ENCODE measurements at places on chromosomes 4 and X.

- DNase-seq = no peak
These were observed 781.2 kb upstream of the DIAPH2 start for GRCh38 chrX:95903490-95903889.

DNA sequence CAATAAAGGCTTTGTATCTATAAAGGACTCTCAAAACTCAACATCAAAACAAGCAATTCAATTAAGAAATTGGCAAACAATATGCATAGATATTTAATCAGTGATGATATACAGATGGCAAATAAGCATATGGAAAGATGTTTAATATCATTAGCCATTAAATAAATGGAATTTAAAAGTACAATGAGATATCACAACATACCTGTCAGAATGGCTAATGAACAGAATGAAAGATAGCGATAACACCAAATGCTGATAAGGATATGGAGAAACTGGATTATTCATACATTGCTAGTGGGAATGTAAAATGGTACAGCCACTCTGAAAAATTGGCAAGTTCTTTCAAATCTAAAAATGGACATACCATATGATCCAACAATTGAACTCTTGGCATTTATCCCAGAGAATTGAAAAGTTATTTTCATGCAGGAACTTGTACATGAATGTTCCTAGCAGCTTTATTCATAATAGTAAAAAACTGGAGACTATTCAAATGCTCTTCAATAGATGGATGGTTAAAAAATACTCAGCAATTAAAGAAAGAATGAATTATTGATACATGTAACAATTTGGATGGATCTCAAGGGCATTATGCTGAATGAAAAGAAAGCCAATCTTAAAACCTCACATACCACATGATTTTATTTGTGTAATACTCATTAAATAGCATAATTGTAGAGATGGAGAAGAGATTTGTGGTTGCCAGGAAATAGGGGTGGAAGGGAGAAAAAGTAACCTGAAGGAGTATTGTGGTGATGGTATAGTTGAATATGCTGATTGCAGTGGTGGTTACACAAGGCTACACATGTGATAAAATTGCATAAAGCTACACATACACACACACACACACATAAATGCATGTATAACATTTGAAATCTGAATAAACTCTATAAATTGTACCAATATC lies 45.9 kb upstream of the ALG13 start:
- DNase-seq = no peak

GRCh38 chrX:154441984-154442707 lies 1.8 kb upstream of the FAM50A start:
- no peak for DNase-seq

GRCh38 chrX:37075892-37076595 lies 67.9 kb downstream of the FAM47C start:
- no peak for DNase-seq

GRCh38 chr4:27308379-27308778 lies 447.7 kb downstream of the STIM2 start:
- DNase-seq = no peak

GRCh38 chr4:127309369-127310102 lies 323.2 kb upstream of the INTU start:
- no peak for DNase-seq

All from activated CD8-positive, alpha-beta memory T cell treated with anti-CD3 and anti-CD28 coated beads for 48 hours (primary cell).